ENCODE measurements at places on chromosomes 4 and X.

GRCh38 chr4:84583876-84584380 is 1.0 kb downstream of the CDS1 start:
- DNase-seq = no peak

GRCh38 chr4:47646372-47646771 is 161.3 kb downstream of the ATP10D start:
- DNase-seq = no peak

GRCh38 chr4:147741190-147741788 is 9.4 kb downstream of the ARHGAP10 start:
- DNase-seq = no peak

DNA sequence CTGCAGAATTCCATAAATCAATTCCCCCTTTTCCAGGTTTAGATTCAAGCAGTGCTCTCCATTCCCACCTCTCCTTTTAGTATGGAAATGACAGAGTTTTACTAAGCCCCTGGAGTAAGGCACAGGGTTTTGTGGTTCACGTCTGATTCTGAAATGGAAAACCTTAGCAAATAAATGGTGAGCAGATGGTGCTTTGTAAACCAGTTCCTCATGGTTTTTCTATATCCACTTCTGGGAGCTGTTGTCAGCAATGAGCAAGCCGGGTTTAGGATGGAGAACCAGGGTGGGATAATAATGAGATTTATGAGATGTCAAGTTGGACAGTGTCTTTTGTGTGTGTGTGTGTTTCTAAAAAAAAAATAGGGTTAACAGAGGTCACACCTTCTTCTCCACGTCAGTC is 113.8 kb upstream of the RBPJ start:
- DNase-seq = no peak

DNA sequence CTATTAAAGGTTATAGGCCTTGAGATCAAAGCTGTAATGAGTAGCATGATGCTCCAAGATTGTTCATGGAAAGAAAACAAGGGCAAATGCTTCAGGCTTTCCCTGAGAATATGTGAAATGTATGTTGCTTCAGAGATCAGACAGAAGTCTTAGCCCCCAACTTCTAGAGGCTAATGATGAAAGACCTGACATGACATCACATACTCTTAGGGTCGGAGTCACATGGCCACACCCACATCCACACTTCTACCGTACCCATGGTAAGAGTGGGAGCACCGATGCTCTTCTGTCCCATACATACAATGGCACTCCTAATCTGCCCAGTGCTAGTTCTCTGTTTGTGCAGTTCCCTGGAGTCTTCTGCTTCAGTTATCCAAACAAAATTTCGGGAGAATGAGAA is 111.9 kb upstream of the ACSL4 start:
- DNase-seq = no peak

- no peak for DNase-seq
Measured at GRCh38 chr4:6898763-6899162, 10.9 kb upstream of the TBC1D14 start.

DNA sequence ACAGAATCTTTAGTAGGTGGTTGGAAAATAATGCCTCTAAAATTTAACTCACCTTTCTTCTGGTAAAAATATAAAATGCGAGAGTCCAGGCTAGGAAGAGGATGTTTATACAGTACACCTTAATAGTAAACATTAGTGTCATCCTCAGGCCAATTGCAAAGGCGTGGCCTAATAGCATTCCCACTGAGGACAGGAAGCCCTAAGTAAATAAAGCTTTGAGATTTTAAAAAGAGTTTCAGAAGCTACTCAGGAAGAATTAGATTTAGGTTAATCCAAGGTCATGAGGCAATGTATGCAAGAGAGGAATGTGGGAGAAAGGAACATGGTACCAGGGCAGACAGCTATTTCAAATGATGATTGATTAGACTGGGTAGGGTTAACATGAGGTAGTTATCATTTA is 49.5 kb downstream of the RPGR start:
- DNase-seq = no peak

All from KG1 (cell line).